ENCODE measurements at places on chromosomes 7 and 10.

DNA sequence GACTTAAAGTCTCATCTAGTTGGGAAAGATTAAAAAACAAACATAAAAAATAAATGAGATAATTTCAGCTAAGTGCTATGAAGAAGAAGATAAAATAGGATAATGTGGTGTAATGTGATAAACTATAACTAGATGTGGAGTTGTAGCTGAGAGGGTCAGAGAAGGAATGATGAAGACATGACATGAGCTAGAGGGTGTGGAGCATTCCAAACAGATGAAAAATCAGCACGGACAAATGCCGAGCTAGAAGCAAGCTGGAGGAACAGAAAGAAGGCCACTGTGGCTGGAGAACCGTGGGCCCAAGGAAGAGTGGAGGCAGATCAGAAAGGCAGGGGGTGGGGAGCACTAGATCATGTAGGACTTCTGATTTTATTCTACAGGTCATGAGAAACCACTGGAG lies 70.6 kb downstream of the CDK6 start:
- peak; percentile 88 for DNase-seq

- DNase-seq, result no peak
Observed at GRCh38 chr7:118642396-118642795, 417.9 kb downstream of the ANKRD7 start.

DNA sequence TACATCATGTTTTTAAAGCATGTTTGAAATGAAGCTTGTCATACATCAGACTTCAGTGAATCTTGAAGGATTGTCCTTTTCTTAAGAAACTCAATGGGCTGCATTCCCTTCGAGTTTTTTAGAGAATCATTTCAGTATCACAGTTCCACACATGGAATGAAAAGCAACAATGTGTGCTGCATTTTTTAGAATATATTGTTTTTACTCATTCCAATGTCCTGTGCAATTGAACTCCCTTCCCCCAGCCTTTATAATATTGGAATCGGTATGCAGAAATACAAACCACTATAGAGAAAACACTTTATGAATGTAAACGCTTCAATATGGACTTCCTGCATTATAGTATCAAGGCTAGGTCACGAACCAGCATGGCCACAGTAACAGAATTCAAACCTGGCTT lies 634.4 kb downstream of the GATA3 start:
- DNase-seq, result no peak

DNA sequence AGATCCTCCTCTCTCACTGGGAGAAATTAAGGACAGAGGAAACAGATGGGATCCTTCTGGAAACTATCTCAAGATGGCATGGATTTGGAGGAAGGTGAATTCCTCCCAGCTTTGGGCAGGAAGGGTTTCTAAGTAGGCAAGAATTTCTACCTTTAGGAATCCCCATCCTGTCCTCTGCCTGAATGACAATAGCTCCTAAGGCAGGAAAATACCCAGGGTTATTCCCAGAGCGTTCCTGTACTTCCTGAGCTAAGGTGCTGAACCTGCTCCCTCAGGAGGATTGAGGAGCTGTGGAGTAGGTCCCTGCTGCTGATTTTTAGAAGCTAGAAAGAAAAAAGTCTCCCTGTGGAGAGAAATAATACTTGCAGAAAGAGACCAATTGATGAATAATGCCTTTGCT lies 568 bp downstream of the MGAM2 start:
- DNase-seq, result no peak

DNA sequence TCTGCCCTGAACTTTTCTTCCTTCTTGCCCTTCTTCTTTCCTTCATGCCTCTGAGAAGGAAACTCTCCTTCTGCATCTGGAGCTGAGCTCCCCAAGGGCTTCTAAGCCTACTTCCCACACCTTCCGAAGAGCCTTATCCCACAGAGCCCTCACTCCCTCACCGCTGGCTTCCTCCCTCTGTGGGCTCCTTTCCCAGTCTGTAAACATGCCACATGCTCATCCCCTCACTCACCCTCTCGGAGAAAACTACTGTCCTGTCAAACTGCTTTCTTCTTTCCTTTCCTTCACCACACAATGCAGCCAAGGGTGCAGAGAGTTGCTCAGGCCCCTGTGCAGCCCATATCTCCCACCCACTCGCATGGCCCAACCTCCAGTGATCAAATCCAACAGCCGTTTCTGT lies 18.1 kb downstream of the ANKRD16 start:
- DNase-seq, result no peak

DNA sequence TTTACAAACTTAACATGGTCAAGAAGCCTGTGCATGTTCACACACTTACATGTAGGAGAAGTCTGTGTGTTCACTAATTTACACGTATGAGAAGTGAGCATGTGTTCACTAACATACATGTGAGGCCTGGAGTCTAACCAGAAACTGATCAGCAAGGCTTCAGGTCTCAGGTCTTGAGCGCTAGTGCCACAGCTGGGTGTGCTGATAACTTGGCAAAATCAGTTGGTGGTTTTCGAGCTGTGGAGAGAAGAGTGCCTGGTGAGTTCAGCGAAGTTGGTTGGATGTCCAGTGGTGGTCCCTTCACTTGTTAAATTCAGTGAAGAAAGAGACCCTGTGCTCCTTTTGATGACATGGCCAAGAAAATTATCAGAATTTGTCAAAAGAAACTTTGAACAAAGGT lies 98.7 kb downstream of the CELF2 start:
- DNase-seq, result no peak
